ENCODE measurements at places on chromosomes 5 and 9. TPM values are rescaled to one million over a fixed set of nuclear protein-coding genes. Genes with fewer than 3 reads are reported as not detected.

PCDHGA12 gene
- total RNA-seq = 0.80 TPM

DRD1 gene
- total RNA-seq = 0.80 TPM

CANX gene
- total RNA-seq = 173 TPM

- no peaks in the 10 kb centered on the region for H3K4me1 ChIP-seq
- H3K36me3 ChIP-seq = peaks cover 15% of the 10 kb centered on the region
- no peak overlapping the region for H3K27ac ChIP-seq
- H3K4me3 ChIP-seq = no peak overlapping the region
Observed at GRCh38 chr5:146111409-146111808, 6.0 kb upstream of the PLAC8L1 start.

GRCh38 chr9:87712801-87713277, 13.1 kb upstream of the CTSL start:
- no peaks in the 10 kb centered on the region for H3K27me3 ChIP-seq
- no peak overlapping the region for H3K4me3 ChIP-seq
- H3K4me1 ChIP-seq = peaks cover 19% of the 10 kb centered on the region

DNA sequence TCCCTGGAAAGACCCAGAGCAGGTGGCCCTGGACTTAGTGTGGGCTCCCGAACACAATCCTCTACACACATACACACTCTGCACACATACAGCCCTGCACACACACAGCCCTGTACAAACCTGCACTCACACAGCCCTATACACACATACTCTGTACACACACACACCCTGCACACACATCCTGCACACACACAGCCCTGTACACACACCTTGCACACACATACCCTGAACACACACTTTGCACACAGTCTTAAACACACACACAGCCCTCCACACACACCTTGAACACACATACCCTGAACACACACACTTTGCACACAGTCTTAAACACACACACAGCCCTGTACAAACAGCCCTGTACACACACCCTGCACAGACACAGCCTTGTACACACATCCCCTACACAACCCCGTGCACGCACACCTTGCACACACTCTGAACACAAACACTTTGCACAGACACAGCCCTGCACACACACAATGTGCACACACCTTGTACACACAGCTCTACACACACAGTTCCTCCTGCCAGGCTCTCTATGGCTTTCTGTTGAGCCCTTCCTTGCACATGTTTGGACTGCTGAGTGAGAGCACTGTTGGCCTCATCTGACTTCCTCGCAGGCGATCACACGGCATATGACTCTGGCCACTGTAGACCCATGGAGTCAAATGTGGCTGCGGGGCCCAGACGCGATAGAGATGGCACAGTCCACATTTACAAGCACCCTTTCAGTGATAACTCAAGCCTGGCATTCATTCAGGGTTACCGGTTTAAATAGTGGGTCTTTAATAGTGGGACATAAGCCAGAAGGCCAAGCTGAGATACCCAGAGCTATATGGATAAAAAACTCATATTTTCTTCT, 245.7 kb upstream of the IRX1 start:
- no peak overlapping the region for H3K27ac ChIP-seq
- H3K4me1 ChIP-seq = no peaks in the 10 kb centered on the region
- H3K36me3 ChIP-seq = no peaks in the 10 kb centered on the region
- H3K4me3 ChIP-seq = no peak overlapping the region
- DNase-seq = no peak

DNA sequence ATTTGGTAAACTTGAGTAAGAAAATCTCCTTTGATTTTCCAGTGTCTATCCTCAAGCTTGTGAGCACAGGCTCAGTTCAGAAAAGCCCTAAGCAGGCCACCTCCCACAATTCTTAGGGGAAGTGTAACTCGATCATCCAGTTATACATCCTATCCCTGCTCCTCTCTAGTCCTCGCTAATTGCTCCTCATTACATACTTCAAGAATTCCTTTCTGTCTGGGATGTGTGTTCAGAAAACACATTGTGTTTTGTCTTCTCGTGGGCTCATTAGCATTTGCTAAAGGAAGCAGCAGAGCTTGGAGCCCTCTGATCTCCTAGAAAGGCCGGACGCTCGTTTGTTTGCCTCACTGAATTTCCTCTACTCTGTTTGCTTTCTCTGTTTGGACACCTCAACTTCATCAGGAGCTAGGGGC, 268.2 kb upstream of the RFX3 start:
- no peaks in the 10 kb centered on the region for H3K36me3 ChIP-seq
- no peaks in the 10 kb centered on the region for H3K27me3 ChIP-seq
- H3K27ac ChIP-seq = no peak overlapping the region
- no peak for DNase-seq
- H3K4me1 ChIP-seq = peaks cover 3% of the 10 kb centered on the region
- no peak overlapping the region for H3K4me3 ChIP-seq

Measured in thymus (tissue), 14 donors.